ENCODE measurements at places on chromosomes 7 and 10.

DNA sequence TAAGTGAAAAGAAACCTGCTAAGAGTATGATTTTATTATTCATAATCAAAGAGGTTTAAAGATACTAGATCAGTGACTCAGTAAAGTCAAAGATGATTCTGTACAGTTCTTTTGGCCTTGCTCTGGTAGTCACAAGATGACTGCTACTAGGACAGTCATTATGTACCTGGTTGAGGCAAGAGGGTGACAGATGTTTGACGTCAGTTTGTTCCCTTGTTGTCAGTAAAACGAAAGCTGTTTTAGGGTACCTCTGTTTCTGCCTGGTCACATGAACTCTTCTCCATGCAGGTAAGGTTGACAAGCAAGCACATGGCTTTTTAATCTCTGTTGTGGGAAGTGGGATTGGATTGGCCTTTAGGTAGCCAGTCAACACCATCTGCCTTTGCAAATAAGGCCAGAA lies 308.0 kb downstream of the EXOC4 start:
- no peak for DNase-seq

GRCh38 chr7:24722386-24723177 lies 34.7 kb downstream of the GSDME start:
- no peak for DNase-seq

GRCh38 chr10:85532773-85533172 lies 833.8 kb downstream of the GRID1 start:
- DNase-seq: no peak

DNA sequence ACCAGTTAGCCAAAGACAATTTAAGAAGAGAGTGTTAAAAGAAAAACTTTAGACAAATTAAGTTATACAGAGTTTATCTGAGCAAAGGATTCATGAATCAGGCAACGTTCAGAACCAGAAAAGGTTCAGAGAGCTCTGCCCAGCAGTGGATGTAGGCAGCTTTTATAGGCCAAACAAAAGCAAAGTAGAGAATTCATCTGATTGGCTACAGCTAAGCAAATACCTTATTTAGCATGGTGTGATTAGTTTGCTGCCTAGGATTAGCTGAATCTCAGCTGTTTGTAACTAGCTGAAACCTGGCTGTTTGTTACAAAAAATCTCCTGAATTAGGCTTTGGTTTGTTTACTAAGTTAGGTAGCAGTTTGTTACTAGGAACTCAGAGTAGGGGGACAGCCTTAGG lies 66.0 kb downstream of the SLC25A40 start:
- DNase-seq: no peak

GRCh38 chr7:137545059-137545716 lies 201.7 kb upstream of the PTN start:
- DNase-seq: peak; percentile 6

GRCh38 chr7:130486114-130486953 lies 5.6 kb upstream of the MEST start:
- DNase-seq: peak; percentile 87

GRCh38 chr10:89503652-89504370 lies 31.6 kb downstream of the SLC16A12 start:
- no peak for DNase-seq

DNA sequence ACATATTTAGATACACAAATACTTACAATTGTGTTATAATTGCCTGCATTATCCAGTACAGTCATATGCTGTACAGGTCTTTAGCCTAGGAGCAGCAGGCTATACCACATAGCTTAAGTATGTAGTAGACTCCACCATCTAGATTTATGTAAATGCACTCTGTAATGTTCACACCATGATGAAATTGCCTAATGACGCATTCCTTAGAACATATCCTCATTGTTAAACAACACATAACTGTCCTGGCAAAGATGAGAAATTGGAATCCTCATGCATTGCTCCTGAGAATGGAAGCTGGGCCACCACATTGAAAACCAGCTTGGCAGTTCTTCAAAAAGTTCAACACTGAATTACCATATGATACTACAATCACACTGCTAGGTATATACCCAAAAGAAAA lies 1002.8 kb upstream of the CELF2 start:
- DNase-seq: no peak

DNA sequence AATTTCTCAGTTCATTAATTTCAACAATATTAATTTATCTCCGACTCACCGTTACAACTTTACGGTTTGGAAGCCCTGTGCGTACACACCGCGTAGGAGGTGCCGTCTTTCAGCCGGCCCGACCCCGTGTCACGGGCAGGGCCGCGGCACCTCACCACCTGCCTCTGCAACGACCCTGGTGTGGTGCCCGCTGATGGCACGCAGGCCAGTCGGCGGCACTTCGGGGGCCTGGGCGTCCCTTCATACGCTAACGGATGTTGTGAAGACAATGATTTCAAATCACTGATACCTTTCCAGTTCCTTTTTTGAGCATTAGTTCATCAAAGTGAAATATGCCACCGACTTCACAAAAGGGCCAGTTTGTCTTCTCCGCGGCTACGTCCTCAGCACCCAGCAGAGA lies 125.3 kb downstream of the EBF3 start:
- DNase-seq: no peak

- no peak for DNase-seq
Observed at GRCh38 chr7:50206453-50207250, 97.9 kb upstream of the IKZF1 start.

DNA sequence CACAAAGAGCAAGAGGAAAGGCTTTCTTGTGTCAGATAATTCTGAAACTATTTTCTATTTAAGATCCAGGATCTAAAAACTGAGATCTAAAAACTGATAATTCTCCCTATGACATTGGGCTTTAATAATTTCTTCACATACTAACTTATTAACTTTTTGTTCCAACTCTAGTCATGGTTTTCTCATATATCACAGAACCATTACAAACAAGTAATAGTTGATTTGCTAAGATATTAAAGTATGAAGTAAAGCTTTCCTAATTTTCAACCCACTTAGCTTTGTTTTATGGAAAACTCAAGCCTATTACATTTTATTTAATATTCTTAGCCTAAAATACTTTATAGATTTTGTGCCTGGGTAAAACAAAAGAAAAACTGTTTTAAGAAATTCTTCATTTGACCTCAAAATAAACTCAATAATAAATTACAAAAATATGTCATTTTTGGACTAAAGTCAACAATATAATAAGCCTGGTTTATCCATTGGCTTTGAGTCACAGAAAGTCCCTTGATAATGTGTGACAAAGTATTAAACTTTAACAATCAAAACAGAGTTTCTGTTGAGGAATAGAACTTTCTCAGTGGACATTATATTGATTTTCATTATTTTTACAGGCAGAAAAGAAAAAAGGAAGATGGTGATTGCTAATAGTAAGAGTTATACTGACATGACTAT lies 1142.9 kb upstream of the SORCS1 start:
- no peak for DNase-seq

GRCh38 chr7:25031007-25031406 lies 51.0 kb upstream of the OSBPL3 start:
- no peak for DNase-seq

- no peak for DNase-seq
Observed at GRCh38 chr10:87092376-87092860, 2.2 kb downstream of the GLUD1 start.

- DNase-seq: no peak
Observed at GRCh38 chr10:79239275-79239779, 107.9 kb upstream of the PPIF start.

GRCh38 chr7:13091974-13092707 lies 404.7 kb downstream of the ARL4A start:
- DNase-seq: no peak

GRCh38 chr10:44132361-44133289 lies 252.3 kb downstream of the CXCL12 start:
- no peak for DNase-seq

DNA sequence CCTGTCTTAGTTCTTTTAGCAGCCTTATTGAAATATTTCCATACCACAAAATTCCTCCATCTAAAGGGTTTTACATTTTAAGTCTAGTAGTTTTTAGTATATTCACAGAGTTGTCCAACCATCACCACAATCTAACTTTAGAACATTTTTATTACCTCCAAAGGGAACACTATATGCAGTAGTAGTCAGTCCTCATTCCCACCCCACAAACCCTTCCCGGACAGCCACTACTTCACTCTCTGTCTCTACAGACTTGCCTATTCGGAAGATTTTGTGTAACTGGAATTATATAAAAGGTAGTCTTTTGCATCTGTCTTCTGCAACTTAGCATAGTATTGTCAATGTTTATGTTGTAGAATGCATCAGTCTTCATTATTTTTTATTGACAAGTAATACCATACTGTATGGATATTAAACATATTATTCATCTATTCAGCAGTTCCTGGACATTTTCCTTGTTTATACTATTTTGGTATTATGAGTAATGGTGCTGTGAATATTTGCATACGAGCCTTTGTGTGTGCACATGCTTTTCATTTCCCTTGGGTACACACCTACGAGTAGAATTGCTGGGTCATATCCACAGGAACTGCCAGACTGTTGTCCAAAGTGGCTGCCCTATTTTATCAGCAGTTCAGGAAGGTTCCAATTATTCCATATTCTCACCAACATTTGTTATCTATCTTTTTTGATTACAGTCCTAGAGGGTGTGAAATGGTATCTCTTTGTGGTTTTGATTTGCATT lies 60.9 kb upstream of the LANCL2 start:
- DNase-seq: no peak

- DNase-seq: no peak
Observed at GRCh38 chr7:78684201-78684600, 769.3 kb downstream of the MAGI2 start.

DNA sequence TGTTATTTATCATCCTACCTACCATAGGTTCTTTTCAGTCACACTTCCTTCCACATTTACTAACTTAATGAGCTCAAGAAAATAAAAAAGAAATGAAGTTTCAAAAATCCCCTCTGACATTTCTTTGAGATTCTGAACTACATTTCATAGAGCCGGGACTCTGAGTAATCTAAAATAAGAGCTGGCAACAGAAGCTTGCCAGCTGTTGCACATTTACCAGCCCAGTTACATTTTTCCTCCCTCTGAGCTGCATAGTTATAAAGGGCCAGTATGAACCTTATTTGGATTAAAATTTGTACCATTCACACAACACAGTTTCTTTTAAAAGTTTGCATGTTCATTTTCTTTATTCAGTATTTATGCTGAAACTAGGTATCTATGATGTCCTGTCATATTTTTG lies 119.5 kb upstream of the CAV2 start:
- no peak for DNase-seq

GRCh38 chr10:69377191-69377590 lies 39.5 kb downstream of the TACR2 start:
- DNase-seq: no peak

DNA sequence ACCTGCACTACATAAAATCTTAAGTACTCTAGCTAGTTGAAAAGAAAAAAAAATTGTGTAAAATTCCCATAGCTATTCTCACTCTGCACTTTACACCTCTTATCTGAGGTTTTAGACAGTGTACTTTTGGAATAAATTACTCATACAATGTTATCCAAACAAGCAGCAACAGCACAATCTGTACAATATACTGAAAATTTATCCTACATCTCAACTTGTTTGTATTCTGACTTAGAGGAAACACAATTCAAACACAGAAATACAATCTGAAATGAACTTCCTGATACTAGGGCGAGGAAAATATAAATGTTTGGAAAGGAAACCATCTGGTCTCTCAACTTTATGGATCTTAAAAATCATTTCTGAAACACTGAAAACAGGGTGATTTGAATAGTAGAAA lies 381.7 kb downstream of the THSD7A start:
- DNase-seq: no peak

DNA sequence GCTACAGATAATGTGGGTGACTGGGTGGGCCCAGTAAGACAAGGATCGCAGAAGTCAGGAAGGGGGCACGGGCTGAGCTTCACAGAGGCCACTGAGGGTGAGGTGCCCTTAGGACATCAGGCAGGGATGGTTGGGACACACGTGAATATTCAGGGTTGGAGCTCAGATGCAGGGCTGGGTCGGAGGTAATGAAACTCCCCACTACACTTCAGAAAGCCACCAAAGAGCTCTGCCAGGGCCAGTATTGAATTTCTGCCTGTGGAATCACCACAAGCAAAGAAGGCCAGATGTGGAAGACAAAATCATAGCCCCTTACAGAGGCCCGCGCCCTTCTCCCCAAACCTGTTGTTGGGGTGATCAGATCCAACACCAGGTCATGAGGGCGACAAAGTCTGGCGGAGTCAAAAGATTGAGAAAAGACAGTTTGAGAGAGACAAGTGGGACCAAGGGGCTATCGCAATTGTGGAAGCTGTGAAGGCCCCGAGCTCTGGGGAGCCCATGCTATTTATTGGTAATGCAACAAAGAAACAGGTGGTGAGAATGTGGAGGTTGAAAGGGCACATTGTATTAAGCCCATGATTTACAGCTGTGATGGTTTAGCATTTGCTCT lies 42.4 kb downstream of the STRA8 start:
- DNase-seq: no peak

- peak; percentile 37 for DNase-seq
Observed at GRCh38 chr10:15254808-15255648, 86.5 kb upstream of the NMT2 start.

DNA sequence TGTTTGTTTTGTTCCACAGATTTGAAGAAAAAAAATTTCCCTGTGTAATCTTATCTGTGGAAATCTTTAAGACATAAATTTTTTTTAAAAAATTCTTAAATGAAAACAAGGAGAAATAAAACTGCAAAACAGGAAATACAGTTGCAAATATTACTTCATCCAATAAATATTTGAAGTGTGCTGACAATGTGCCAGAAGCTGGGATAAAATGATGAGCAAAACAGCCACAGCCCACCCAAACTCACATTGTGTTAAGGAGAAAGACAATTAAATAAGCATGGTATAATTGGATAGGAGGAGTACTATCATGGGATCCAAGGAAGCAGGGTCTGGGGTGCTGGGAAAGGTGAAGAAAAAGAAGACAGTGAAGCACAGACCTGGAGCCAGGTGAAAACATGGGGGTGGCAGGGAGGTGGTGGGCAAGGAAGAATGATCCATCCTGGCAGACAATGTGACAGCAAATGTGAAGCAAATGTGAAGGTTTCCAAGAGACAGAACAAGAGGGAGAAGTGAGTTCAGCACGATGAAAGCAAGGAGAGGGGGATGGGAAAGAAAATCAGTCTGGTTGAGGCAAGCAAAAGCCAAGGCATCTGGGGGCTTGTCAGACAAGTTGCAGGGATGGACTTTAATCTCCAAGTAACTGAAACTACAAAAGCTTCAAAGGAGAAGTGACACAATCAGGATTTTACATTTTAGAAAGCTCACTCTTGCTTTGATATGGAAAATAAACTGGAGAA lies 135.9 kb downstream of the HIBADH start:
- DNase-seq: no peak
